ENCODE measurements at places on chromosomes 7 and 10.

- no peak for DNase-seq
These were observed 170.3 kb downstream of the SEMA3E start for GRCh38 chr7:83478616-83479015.

- no peak for DNase-seq
These were observed 128.4 kb downstream of the ELMO1 start for GRCh38 chr7:37320140-37320847.

- DNase-seq: no peak
These were observed 21.5 kb downstream of the CLDN12 start for GRCh38 chr7:90424720-90425119.

DNA sequence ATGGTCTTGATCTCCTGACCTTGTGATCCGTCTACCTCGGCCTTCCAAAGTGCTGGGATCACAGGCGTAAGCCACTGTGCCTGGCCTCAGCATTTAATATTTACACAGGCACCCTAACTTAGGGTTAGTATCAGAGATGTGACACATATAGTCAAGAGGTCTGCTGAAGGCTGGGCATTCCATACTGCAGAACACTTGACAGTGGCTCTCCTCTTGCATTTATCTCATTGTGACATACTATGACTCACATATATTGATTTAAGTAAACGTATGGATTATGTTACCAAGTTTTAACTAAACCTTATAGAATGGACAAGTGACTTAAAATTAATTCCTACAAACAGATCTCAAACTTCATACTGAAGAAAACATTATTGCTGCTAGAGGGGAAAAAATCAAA lies 36.6 kb downstream of the BRAF start:
- no peak for DNase-seq

DNA sequence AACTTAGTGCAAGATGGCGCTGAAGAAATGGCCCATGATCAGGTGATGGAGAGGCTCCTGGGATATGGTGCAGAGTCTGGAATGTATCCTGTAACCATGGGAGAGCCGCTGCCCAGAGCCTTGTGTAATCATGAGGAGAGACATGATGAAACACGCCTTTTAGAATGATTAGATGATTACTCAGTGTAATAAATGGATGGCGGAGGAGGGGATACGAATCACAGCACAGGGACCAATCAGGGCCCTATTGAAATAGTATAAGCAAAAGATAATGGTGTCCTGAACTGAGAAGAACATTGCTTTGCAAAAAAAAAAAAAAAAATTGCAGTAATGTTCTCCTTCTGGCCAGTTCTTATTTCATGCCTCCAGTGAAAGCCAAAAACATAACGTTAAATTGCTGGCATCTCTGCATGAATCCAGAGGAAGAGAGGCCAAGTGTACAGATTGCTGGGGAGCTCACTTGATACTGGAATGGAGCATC lies 668.5 kb upstream of the AUTS2 start:
- DNase-seq: peak; percentile 60

DNA sequence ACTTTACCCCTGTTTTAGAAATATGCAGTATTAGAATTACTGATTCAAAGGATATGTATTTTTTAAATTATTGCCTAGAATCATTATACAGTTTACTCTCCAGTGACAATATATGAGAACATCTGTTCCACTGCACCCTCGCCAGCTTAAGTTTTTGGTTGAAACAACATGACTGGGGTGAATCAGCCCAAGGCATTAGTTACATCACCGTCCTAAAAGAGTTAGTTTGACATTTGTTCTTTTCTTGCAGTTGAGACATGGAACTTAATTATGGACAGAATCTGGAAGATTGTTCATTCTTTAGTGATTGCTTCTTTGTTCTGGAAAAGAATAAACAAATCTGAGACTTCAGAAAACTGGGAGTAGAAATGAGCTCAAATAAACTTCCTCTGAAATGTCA lies 167.3 kb upstream of the DKK1 start:
- peak; percentile 7 for DNase-seq

GRCh38 chr10:89652806-89653370 lies 7.8 kb upstream of the PANK1 start:
- DNase-seq: no peak

GRCh38 chr7:4017081-4017480 lies 665.0 kb upstream of the FOXK1 start:
- no peak for DNase-seq

- DNase-seq: no peak
These were observed 128.4 kb upstream of the SMIM30 start for GRCh38 chr7:113246738-113247137.

DNA sequence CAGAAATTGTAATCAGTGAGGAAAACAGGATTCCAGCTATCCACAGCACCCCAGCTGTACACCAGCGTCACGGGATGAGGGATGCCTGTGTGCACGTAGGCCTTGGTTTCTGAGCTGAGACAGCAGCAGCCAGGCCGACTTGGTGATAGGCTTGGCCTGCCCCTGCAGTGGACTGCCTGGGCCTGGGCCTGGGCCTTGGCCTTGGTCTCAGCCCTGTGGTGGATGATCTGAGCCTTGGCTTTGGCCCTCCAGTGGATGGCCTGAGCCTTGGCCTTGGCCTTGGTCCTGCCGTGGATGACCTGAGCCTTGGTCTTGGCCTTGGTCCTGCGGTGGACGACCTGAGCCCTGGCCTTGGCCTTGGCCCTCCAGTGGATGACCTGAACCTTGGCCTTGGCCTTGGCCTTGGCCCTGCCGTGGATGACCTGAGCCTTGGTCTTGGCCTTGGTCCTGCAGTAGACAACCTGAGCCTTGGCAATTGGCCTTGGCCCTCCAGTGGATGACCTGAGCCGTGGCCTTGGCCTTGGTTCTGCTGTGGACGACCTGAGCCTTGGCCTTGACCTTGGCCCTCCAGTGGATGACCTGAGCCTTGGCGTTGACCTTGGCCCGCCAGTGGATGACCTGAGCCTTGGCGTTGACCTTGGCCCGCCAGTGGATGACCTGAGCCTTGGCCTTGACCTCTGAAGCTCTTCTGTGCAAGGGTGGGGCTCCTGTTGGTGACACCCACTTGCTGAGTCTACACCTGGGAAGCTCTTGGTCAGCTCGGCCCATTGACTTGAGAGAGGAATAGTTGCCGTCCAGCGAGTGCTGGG lies 93.8 kb downstream of the CUX1 start:
- no peak for DNase-seq

DNA sequence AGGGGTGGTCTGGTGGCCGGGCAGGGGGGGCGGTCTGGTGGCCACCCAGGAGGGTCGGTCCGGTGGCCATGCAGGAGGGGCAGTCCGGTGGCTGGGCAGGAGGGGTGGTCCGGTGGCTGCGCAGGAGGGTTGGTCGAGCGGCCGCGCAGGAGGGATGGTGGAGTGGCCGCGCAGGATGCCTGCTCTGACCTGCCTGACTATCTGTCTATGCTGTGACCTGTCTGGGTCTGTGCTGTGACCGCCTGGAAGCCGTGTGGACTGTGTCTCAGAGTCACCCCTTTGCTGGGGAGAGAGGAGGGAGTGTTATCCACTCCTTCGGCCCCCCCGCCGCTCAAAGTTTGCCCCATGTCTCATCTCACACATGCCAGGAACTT lies 113.2 kb downstream of the ACTR3B start:
- DNase-seq: no peak

GRCh38 chr10:49599546-49599945 lies 10.6 kb upstream of the SLC18A3 start:
- DNase-seq: no peak

DNA sequence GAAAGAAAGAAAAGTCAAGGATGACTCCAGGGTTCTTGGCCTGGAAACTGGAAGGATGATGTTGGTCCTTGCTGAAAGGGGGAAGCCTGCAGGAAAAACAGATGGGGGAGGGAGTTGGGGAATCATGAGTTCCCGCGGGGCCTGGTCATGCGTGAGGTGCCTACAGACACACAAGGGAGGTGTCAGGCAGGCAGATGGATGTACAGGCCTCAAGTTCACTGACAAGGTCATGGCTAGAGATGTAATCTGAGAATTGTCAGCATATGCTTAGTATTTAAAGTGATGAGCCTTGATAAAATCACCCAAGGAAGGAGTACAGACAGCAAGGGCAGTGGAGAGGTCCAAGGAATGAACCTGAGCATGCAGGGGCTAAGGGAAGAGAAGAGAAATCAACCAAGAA lies 46.8 kb downstream of the DLG5 start:
- DNase-seq: no peak

GRCh38 chr7:99379043-99379577 lies 4.6 kb downstream of the ARPC1B start:
- DNase-seq: peak; percentile 73

- no peak for DNase-seq
These were observed 148.1 kb upstream of the GDF10 start for GRCh38 chr10:47151920-47152319.

- DNase-seq: no peak
These were observed 57.0 kb upstream of the DKK1 start for GRCh38 chr10:52256832-52257691.

All from AG04449 (cell line).